ENCODE measurements at places on chromosomes 12 and 14.

- no peak for DNase-seq
Measured at GRCh38 chr12:52495389-52495788, 2.3 kb upstream of the KRT6A start.

DNA sequence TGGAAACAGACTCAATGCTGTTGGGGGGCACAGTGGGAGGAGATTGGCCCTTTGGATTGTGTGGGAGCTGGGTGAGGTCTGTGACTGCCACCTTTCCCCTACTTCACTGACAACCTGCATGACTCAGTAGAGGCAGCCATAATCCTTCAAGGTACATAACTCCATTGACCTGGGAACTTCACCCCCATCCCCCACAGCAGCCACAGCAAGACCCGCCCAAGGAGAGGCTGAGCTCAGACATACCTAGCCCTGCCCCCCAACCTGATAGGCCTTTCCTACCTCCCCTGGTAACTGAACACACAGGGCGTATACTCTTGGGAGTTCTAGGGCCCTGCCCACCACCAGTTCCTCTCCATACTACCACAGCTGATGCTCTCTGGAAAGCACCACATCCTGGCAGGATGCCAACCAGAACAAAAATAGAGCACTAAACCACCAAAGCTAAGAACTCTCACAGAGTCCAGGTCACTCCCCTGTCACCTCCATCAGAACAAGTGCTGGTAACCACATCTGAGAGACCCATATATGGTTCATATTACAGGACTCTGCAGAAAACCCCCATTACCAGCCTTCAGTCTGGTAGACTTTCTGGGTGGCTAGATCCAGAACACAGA lies 703.9 kb downstream of the FSCB start:
- DNase-seq: no peak

- DNase-seq: no peak
Measured at GRCh38 chr12:20317554-20317953, 50.8 kb upstream of the PDE3A start.

- DNase-seq: no peak
Measured at GRCh38 chr12:132784580-132784979, 22.9 kb upstream of the ANKLE2 start.

GRCh38 chr12:32107359-32108267 lies 966 bp downstream of the BICD1 start:
- DNase-seq: no peak

DNA sequence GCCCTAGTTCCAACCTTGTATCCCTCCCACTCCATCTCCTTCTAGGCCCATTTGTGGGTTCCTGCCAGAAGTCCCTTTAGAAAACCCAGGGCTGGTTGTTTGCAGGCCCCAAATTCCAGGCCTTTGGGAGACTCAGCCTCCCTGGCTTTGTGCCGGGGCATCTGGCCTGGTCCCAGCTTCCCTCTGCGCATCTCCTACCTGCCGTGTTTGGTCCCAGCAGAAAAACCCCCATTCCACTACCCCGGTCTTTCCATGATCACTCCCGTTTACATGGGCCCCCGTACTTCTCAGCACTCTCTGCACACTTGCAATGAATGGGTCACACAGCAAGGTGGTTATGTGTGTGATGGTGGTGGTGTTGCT lies 15.3 kb downstream of the KMT5A start:
- no peak for DNase-seq

GRCh38 chr12:106004289-106004688 lies 134.5 kb downstream of the NUAK1 start:
- DNase-seq: no peak

DNA sequence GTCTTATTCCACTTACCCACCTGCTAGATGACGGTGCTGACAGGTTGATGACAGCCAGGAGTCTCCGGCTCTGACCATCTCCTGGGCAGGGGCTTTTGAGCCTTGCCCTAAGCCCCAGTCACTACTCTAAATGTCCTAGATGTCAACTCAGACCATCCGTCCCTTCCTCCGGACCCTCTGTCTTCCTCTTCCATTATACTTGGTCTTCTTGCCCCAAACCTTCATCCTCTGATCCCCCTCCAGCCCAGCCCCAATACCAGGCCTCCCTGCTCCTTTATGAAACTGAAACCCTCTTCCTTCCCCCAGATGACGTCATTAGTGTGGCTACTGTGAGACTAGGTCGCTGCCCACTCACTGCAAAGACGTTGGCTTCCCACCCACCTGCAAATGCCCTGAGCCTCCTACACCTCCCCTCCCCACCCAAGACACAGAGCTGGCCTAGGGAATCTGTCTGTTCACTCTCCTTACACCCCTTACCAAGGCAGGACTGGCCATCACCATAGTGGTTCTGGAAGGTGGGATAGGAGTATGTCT lies 10.1 kb downstream of the KRT71 start:
- no peak for DNase-seq

DNA sequence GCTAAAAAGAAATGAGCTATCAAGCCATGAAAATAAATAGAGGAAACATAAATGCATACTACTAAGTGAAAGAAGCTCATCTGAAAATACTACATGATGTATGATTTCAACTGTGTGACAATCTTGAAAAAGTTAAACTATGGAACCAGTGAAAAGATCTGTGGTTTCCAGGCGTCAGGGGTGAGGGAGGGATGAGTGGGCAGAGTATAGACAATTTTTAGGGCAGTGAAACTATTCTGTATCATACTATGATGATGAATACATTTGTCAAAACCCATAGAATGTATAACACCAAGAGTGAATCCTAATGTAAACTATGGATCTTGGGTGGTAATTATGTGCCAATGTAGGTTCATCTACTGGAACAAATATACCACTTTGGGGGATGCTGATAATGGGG lies 21.3 kb downstream of the SPX start:
- no peak for DNase-seq

DNA sequence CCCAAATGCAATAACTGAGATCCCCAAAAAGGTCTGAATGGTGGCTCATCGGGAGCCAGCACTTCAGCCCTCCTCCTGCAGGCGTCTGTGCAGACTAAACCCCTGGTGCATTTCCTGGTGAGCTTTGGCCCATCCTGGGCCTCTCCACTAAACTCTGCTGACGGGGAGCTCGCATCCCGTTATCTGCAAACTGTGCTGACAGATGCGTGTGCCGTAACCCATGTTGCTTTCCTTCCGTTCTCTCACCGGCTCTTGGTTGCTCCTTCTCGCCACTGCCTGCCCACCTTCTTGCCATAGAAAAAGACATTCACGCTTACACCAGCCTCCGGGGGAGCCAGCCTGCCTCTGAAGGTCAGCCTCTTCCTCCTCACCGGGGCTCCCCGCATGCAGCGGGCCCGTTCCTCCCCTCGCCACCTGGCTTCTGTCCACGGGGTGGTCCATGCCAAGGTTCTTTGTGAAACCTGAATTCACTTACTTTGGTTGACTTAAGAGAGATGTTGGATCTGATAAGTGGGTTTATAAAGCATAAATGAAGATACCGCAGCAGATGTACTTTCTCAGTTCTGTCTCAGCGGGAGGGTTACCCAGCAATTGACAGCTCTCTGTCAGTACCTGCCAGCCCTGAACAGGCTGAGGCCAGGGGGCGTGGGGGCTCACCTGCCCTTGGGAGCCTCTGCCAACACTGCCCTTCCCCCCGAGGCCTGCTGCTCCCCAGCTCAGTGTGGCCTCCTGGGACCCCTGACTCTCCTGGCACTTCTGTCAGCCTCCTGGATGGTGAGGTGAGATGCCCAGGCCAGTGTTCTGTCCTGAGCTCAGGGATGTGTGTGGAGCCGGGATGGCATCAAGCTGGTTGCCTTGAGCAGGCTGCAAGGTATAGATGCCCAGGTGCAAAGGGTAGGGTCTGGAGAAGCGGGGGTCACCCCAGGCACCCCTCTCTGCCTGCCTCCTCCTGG lies 14.2 kb downstream of the ZFYVE21 start:
- no peak for DNase-seq

DNA sequence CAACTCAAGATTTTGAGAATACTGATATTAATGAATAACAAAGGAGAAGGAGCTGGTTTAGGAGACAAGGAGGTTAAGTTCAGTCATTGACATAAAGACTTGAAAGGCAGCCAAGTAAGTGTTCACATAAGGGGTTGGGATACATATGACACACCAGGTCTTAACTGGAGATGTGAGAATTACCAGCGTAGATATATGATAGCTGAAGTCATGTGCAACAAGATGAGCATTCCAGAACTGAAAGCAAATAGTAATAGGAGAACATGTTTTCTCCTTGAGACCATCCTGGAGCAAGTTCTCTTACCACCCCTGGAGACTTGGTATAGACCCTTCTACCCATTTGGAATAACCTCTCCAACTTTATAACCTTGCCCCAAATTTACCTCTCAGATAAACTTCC lies 43.3 kb upstream of the NPFF start:
- no peak for DNase-seq

DNA sequence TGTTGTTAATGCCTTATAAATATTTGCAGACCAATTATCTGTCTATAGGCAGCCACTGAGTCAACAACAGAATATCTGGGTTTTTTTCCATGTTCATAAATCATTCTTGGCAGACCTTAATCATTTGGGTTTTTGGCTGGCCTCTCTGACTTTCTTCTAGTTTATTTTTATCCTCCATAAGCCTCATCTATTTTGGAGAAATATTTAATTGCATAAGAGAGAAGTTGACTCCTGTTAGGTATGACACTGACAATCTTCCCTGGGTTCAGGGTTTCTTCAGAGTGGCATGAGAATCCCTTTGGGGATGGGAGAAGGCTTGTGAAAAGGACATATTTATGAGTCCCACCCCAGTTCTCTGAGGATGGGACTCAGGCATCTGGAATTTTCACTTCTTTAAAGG lies 299.8 kb downstream of the NRXN3 start:
- DNase-seq: no peak

- DNase-seq: no peak
Measured at GRCh38 chr12:46222636-46223035, 46.2 kb downstream of the SLC38A1 start.

GRCh38 chr14:39682582-39682981 lies 250.3 kb upstream of the FBXO33 start:
- no peak for DNase-seq

DNA sequence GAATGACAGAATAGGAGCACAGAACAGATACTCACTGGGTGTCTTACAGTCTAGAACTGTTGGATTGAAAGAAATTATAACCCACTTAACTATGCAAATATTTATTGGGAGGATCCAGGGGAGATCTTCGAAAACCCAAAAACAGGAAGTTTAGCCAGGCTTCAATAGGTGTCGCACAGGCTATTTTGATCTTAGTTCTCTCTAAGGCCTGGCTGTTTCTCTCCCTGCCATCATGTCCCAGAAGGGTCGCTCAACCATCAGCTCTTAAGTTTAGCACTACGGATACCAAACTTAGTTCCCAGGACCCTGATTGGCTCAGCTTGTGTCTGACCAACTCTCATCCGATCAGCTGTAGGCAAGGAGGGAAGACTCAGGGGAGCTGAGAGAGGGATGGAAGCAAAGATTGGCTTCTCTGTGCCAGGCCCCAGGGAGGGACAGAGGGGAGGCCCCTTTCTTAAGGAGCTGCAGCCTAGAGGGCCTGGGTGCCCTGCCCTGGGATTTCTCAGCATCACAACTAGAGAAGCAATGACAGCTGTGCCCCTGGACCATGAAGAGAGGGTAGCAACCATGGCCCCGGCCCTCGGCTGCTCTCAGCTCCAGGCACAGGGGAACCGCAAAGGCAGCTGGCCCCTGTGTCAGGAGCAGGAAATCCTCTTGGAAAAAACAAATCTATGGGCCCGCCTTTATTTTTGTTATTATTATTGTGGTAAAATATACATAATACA lies 13.5 kb downstream of the PHETA1 start:
- DNase-seq: no peak
